NCI-H460 (cell line): ENCODE measurements at places on chromosomes 7 and 10.

DNA sequence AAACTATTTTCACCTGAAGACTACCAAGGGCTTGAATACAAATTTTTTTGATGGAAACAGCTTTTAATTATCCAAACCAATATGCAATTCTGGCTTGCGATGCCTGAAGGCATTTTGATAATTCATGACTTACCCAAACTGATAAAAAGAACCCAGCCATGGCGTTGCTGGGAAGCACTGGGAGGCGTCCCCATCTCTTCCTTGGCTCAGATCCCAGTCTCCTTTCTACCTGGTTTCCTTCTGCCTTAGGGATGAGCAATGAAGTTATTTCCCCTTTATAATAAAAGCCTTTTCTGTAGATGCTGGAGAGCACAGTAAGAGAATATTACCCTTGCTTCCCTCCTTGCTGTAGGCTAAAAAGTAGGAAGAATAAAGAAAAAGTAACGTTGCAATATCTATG is 129.1 kb upstream of the ANK3 start:
- DNase-seq = no peak

DNA sequence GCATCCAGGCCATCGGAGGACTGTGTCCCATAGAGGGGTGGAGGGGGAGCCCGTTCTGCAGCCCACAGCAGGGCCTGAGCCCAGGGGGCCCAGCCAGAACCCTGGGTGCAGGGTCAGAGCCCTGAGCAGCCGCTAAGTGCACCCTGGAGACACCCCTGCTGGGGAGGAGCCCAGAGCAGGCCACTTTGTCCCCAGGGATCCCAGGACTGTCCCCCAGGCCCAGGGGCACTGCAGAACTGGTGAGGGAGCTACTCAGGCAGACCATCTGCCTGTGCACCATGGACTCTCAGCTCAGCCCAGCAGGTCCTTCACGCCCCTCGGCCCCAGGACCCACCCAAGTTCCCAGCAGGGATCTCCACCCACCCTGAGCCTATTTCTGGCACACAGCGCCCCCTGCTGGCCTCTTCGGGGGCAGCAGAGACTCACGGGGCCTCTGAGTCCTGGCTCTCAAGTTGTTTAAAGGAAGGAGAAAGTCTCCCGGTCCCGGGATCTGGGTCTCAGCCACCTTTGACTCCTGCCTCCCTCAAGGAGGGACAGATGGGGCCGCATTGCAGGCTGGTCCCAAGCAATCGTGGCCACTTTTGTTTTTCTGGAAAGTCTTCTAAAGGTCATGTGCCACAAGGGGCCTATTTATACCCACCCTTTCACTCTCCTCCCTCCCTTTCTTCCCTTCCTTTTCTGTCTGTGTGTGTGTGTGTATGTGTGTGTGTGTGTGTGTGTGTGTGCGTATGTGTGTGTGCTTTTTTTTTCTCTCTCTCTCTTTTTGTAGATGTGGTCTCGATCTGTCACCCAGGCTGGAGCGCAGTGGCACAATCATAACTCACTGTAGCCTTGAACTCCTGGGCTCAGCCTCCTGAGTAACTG is 90.3 kb downstream of the MYL10 start:
- DNase-seq = peak; percentile 38

DNA sequence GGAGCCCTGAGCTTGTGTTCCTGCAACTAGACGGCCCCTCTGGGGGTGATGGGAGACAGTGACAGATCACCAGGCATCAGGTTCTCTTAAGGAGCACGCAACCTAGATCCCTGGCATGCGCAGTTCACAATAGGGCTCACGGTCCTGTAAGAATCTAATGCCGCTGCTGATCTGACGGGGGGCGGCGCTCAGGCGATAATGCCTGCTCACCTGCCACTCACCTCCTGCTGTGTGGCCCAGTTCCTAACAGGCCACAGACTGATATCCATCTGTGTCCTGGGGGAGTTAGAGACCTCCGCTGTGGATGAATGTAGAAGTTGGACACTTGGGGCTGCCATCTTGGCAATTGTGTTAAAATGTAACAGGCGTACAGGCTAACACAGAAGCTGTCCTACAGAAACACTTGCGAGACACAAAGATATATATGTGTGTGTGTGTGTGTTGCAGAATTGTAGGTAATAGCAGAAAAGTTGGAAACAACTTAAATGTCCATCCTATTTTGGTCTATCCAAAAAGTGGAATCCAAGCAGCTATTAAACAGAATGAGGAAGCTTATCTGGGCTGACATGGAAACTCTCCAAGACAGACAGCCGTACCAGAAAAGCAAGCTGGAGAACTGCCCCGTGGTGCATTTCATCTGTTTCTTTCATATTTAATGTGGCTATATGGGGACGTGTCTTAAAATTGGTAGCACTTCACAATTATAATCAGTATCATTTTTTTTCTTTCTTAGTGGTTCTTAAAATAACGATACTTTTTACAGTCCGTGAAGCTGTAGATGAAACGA is 82.8 kb downstream of the MKI67 start:
- no peak for DNase-seq

DNA sequence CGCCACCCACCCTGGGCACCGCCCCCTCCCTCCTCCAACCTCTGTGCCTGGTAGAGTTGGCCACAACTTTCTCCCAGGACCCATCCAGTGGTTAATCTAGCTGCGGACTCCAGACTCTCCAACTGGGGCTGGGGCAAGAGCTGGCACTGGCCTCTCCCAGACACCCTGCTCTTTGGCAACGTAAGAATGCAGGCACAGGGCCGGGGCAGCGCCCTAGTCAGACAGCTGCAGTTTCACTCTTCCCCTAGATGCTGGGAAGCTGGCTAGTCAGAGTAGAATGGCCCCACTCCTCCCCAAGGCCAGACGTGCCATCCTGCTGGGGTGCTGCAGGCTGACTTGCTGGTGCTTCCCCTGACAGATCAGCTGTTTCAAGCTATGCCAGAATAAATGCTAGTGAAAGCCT is 22.1 kb downstream of the HSPA12A start:
- DNase-seq = no peak

DNA sequence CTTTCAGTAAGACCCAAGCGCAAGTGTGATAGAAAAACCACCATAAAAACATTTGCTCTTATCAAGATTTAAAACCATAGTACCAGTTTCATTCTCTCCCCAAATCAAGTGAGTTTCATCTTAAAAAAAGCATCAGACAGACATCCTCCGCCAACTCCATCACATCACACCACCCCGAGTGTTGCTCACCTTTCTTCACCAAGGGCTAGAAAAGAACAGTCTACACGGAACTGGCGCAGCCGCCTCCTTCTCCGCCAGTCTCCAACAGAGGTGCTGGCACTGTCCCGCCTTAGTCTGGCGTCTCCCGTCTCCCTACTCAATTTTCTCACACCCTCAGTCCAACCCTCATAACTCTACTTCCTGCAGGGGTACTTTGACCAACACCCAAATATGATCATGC is 46.9 kb upstream of the WIPI2 start:
- no peak for DNase-seq

DNA sequence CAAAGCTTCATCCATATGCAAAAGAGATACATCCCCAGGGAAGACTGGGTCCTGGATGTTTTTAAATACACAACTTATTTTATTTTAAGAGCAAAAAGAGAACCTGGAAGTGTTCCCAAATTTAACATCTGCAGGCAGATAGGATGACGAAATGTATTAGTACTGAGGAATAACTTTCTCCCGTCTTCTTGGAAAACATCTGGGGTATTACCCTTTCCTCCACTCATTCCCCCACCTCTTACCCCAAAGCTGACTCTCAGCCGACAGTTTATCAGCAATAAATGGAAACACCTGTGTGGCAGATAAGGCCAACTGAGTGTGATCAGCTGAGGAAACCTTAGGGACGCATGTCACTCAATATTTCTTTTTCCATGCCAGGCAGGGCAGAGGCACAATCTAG is 435.6 kb upstream of the NPVF start:
- DNase-seq = no peak

DNA sequence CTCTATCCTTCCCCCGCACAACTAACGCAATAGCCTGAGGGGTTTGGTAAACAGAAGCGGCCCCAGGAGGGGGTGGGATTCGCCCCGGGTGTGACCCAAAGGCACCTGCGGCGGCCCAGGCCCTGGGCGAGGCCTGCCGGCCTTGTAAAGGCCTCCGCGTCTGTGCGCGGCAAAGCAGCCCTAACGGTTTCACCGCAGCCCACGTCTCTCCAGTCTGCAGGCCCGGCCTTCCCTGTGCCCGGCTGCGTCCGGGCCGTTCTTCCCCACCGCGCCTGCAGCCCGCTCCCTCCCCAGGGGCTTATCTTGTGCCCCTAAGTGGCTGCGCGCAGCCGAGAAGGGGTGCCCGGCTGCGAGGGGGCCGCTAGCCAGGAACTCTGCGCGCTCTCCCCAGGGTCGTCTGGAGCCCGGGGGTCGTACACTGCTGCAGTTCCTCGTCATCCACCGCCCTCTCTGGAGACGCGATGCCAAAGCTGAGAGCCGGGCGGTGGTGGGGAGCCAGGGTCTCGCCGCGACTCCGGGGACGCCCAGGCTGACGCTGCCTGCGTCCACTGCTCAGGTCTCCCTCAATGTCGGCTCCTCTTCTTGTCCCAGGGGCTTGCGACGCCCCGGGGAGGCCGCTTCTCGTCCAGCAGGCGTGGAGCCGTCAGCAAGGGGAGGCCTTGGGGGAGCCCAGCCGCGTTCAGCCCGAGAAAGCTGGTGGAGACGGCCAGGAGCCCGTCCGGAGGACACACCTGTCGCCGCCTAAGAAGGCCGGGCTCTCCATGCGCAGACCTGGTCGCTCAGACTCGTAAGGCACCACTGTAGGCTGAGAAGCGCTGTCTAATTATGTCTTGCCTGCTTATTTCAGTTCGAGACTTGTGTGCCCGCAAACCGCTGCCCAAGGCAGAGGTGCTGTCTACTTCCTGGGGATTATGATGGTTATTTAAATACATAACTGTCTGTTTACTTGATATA is 132.3 kb downstream of the SPAG6 start:
- DNase-seq = no peak

DNA sequence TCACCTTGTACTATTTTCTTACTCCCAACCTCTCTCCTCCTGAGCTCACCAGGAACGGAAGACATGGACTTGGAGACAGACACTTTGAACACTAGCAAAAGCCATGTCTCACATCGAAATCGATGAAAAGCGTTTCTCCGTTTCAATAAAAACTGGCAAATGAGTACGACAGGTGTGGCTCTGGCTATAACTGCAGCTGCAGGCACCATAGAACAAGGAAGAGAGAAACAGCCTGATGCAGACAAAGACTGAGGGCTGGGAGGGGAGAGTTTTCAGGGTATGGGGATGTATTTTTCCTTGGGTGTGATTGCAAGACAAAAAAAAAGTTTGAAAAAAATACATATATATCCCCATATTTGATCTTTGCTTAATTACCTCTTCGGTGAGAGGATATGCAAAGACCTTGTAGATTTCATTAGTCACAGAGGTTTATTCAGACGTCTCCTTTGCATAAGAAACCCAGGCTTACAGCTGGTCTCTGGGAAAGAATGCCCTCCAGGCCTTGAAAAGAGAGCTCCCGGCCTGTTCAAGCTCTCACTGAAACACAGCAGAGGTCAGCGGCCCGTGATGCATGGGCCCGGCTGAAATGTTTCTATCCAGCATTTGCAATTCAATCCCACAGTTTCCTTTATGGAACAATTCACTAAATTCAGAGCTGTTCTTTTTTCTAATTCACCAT is 63.1 kb downstream of the TLL2 start:
- no peak for DNase-seq

DNA sequence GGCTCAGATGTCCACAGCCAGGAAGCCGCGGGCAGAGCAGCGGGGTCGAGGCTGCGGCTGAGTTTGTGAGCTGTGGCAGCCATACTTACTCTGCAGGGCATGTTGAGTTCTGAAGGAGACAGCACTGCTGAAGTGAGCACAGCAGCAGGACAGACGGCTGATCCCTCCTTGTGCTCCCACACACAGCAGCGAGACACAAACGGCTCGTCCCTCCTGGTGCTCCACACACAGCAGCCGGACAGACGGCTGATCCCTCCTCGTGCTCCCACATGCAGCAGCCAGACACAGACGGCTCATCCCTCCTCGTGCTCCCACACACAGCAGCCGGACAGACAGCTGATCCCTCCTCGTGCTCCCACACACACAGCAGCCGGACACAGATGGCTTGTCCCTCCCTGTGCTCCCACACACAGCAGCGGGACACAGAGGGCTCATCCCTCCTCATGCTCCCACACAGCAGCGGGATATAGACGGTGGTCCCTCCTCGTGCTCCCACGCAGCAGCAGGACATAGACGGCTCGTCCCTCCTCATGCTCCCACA is 305.1 kb downstream of the PTPRN2 start:
- no peak for DNase-seq

DNA sequence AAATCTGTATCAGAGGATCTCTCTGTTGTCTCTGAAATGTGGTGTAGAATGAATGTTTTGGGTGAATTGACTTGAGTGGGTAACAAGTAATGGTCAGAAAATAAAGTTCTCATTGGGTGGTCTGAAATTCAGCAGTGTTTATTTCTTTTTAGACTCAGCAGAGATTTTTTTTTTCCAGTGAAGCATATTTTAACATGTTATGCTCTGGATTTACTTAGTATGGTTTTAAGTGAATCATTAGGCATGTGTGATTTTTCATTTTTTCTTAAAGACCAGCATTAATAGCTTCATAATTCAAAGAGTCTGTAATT is 63.5 kb downstream of the REEP3 start:
- DNase-seq = no peak

DNA sequence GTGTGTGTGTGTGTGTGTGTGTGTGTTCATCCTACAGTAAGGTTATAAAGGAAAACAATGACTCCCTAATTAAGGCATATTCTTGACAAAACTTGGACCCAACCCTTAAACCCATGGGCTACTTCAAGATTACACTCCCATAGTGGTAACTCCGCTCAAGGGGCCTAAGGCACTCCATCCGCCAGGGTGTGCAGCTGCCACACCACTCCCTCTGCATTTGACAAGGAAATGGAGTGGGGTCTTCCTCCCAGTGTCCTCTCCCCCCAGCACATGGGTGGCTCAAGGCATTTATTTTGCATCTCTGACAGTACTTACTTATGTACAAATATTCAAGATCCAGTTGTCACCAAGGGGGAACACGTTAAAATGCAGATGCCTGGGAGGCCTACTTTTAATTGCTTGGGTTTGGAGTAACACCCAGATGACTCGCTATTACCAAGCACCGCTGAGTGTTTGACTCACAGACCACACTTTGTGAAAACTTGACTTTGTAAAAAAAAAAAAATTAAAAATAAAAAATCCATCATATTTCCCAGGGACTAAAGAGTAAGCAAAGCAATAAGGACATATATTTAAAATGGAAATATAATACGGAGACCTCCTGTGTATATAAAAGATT is 53.0 kb upstream of the AGR3 start:
- DNase-seq = no peak

- peak; percentile 90 for DNase-seq
These were observed 36.8 kb downstream of the CTBP2 start for GRCh38 chr10:125123476-125124114.

DNA sequence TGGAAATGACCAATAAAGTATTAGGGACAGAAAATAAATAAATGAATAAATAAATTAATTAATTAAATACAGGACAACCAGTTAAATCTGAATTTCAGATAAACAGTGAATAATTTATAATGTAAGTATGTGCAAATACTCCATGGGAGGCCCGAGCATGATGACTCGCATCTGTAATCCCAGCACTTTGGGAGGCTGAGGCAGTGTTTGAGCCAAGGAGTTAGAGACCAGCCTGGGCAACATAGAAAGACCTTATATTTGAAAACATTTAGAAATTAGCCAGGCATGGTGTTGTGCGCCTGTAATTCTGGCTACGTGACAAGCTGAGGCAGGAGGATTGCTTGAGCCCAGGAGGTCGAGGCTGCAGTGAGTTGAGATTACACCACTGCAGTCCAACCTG is 123.7 kb downstream of the CUL2 start:
- DNase-seq = no peak
